ENCODE measurements at places on chromosomes 12 and 14.

DNA sequence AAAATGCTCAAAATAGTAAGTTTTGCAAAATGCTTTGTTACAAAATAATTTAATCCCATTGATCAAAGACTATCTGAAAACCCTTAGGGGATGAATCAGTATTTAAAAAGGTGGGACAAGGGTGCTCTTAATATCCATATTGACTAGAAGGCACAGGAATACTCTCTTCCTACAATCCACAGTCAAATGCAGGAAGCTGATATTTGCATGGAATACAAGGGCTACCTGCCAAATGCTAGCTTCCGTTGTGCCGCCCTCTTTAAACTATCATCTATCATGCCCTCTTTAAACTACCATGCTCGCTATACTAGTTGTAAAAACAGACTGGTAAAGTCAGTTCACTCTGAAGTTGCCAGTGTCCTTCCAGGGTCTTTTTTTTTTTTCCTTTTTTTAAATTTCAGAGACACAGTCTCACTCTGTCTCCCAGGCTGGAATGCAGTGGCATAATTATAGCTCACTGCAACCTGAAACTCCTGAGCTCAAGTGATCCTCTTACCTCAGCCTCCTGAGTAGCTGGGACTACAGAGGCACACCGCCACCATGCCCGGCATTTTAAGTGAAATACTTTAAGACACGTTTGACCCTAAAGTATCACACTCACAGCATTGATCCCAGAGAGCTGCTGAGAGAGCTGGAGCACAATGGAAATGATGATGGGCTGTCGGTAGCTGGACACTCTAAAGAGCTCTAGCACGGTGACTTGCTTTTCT, 6.7 kb downstream of the SLC2A3 start:
- DNase-seq, result no peak

- no peak for DNase-seq
Measured at GRCh38 chr12:65123435-65124063, 2.4 kb upstream of the WIF1 start.

- no peak for DNase-seq
Measured at GRCh38 chr12:43277651-43278540, 274.1 kb downstream of the ADAMTS20 start.

DNA sequence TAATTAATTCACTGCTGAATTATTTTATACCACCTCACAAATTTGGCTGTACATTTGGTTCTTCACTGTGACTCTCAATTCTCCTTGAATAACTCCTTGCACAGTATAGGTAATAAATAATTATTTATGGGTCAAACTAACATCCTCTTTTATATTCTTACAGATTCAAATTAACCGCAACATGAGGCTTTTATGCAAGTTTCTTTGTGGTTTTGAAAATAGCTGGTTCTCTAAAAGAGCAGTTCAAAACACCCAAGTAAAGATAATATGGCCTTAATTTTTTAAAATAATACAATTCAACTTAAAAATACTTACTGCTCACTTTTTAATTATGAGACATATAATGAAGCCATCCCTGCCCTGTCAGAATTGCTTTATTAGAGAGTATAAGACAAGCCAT, 12.9 kb upstream of the TRIM9 start:
- DNase-seq, result no peak

DNA sequence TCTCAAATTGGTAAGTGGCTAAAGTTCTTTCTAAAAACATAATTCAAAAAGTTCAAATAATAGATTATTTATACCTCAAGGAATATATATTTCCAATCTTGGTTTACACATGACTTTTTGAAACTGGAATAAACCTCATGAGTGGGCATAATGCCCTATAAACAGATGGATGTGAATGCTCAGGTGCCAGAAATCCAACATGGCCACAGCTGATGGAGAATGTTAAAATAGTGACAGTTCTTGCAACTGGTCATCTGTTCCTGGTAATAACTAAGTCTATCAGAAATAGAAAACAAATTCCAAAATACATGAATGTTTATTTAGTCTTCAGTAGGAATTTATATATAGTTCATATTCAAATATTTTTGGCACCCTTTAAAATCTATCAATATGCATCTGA, 21.6 kb upstream of the CNOT2 start:
- DNase-seq, result no peak

- no peak for DNase-seq
Measured at GRCh38 chr12:13304924-13305323, 108.4 kb downstream of the EMP1 start.

GRCh38 chr14:55126932-55127459, 2.1 kb upstream of the LGALS3 start:
- no peak for DNase-seq

GRCh38 chr14:101854366-101854765, 92.9 kb downstream of the PPP2R5C start:
- no peak for DNase-seq

DNA sequence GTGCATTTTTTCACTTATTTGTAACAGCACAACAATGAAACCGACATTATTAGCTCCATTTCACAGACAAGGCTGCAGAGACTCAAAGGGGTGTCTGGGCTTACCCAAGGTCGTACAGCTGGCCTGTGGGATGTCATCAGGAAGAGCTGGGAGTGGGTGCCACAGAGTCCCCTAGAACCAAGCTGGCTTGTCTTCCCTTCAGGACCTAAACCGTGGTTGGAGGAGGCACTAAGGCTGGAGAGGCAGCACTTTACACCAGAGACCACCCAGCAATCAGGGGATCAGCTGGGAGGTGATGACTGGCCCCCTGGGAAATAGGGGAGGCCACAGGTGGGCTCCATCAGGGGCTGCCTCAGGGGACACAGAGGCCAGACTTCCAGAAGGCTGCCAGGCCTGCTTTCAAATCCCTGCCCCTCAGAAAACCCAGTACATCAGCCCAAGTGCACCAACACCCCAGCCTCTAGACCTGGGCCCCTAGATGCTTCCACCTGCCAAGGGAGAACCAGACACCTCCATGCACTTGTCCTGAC, 28.3 kb downstream of the DIO3 start:
- DNase-seq, result no peak

DNA sequence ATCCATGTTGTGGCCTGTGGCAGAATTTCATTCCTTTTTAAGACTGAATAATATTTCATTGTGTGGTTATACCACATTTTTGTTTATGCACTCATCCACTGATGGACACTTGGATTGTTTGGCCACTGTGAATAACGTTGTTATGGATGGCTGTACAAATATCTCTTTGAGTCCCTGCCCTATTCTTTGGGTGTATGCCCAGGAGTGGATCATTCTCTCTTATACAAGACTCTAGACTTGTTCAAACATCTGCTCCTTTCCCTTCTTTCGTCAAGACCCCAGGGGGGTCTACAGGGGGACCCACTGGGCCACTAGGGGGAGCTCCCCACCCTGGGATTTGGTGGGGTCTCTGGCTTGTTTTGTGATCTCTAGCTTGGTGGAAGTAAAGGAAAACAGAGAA, 77.4 kb downstream of the FBXL14 start:
- DNase-seq, result no peak

DNA sequence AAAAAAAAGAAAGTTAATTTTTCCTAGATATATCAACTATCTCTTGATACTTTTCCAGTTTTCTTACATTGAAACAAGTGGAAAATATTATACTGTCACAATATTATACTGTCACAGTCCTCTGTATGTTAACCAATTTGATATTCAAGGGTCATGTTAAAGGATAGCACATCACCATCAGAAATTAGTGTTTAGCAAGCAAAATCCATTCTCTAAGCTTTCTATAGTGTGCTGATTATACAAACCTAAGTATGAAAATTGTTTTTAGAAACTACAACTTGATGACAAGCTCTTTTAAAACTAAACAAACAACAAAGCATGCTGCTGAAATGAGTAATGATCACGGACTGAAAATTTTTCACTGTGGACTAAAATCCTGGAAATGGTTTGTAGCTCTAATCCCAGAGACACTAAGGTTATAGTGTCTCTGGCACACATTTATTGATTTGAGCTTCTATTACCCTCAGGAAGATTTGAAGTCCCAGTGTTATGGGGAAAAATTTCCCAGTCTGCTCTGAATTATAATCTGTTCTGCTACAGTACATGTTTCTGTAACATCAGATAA, 9.7 kb downstream of the SPTSSA start:
- no peak for DNase-seq

DNA sequence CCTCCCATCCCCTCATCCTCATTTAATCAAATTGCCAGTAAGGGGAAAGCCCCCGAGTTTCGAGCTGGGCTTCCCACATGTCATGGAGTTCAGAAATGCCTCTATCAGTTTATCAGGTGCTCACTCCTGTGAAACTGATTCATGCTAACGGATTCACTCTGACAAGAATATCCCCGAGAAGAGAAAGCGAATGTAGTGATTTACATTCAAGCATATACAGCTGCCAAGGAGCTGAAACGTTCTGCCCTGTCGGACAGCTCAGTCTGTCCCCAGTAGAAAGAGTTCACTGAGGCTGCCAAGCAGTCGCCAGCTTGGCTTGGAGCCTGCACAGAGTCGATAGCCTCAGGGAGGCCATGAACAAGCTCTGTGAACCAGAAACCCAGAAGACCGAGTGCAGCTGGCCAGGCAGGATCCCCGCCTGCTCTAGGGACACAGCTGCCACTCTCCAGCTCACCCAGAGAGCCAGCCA, 88.4 kb downstream of the TMCC3 start:
- no peak for DNase-seq

DNA sequence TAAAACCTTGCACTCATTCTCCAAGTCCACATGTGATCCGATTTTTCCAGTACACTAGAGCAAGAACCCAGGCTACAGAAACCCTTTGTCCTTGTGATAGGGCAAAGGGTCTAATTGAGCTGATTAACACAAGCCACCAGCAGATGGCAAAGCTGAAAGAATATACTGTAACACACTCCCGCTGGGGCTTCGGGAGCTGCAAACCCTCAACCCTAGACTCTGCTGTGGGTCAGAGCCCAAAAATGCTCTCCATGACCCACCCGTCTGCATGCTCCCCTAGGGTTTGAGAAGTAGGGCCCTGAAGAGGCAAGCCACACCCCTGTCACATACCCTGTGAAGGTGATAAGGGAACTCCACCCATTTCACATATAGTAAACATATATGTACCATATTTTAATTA, 33.6 kb upstream of the PCNX1 start:
- no peak for DNase-seq

GRCh38 chr12:131867891-131868675, 26.3 kb upstream of the ULK1 start:
- no peak for DNase-seq

DNA sequence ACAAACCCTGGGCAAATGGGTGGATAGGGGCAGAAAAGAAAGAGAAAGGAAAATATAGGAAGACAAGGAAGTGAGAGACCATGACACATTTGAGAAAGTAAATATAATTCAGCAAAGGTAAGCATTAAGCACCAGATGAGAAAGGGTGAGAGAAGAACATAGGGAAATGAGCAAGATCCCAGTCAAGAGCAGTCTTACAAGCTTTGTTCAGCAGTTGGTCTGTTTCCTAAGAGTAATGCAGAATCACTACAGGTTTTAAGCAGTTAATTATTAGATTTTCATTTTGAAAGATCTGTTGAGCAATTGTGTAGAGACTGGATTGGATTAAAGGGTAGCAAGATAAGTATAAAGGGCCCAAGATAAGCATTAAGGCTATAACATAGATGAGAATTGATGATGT, 146.3 kb downstream of the PLCZ1 start:
- no peak for DNase-seq

DNA sequence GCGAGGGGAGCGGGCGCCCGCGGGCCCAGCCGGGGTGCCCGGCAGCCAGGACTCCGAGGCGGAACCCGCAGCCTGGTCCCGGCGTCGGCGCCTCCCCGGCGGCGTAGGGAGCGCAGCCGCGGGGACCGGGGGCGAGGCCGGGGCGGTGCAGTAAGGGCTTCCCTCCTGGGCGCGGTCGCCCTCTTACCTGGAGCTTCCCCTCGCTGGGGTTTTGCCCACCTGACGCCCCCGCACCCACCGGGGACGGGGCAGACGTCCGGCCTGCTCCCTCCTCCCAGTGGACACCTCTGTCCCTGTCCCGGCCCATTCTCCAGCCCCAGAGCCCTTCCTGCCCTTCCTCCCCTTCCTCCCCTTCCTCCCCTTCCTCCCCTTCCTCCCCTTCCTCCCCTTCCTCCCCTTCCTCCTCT, 413 bp upstream of the TUBA1C start:
- DNase-seq, result no peak

DNA sequence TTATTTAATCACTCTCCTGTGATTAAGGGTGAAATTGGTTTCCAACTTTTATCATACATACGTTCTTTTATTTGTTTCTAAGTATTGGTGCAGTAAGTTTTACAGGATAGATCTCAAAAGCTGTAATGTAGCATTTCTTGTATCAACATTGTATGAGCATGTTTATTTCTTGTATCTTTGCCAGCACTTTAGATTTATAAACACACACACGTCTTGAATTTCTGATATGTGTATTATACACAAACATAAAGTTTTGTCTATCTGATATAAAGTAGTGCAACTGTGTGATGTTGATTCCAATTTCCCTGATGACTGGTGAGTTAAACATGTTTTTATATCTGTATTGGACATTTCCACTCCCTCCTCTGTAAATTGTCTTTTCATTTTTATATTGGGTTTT, 134.7 kb downstream of the NOVA1 start:
- DNase-seq, result no peak

- DNase-seq, result no peak
Measured at GRCh38 chr12:94277426-94278000, 129.1 kb downstream of the PLXNC1 start.

- no peak for DNase-seq
Measured at GRCh38 chr12:2083008-2083407, 30.2 kb downstream of the CACNA1C start.

GRCh38 chr12:130137040-130138018, 24.9 kb upstream of the FZD10 start:
- no peak for DNase-seq

- DNase-seq, result no peak
Measured at GRCh38 chr12:68873316-68873715, 59.7 kb downstream of the CPM start.

- no peak for DNase-seq
Measured at GRCh38 chr12:78403681-78404080, 460.9 kb upstream of the SYT1 start.

Data from omental fat pad (tissue), 4 donors.